ENCODE measurements at places on chromosomes 1 and 21. TPM values are rescaled to one million over a fixed set of nuclear protein-coding genes. Genes with fewer than 3 reads are reported as not detected.

DNA sequence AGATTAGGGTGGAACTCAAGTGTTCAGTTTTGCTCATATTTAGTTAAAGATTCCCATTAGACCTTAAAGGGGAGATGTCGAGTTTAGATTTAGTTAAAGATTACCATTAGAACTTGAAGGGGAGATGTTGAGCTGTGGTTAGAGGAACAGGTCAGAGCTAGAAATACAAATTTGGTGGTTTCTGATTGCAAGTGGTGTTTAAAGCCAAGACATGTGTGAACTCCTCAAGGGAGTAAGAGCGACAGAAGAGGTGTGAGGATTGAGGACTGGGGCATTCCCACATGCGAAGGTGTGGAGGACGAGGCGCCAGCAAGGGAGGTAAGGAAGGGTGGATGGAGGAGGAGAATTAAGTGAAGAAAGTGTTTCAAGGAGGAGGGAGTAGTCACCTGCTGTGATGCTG is 168.6 kb downstream of the IER5 start:
- DNase-seq: no peak

DNA sequence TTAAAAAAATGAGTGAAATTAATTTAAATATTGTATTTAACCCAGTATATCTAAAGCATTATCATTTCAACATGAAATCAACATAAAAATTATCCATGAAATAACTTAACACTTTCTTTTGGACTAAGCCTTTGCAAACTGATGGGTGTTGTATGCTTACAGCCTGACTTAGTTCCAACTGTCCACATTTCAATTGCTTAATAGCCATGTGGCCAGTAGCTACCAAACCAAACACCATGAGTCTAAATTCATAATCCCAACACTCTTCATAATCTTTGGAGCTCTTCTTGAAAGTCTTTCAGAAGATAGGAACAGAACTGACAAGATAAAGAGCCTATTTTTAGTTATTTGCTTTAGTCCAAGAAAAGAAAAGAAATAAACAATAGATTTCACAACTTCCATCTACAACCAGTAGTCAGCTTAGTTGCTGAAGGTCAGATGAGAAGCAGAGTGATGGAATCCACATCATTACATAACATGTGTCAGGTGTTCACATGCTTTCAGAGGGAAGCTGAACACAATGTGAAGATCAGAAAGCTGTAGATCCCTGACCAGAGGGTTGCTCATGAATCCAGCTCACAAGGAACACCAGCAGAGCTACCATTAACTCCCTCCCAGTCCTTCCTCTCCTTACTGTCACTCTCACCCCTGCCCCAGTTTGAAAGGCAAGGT is 144.0 kb upstream of the ZNF648 start:
- DNase-seq: no peak

GRCh38 chr1:162548170-162548569 is 13.4 kb upstream of the UAP1 start:
- DNase-seq: no peak

- DNase-seq: no peak
Observed at GRCh38 chr1:206568256-206568655, 44.0 kb downstream of the EIF2D start.

S100A8 gene
- not detected for total RNA-seq
